Suppressor macrophage treated with lipopolysaccharide for 1 hour (primary cell): ENCODE measurements at places on chromosomes 4 and X.

- DNase-seq = peak; percentile 72
These were observed 107.1 kb downstream of the NSUN7 start for GRCh38 chr4:40856840-40857362.

- DNase-seq = peak; percentile 49
These were observed 8.1 kb downstream of the ACSL1 start for GRCh38 chr4:184817494-184818215.

- no peak for DNase-seq
These were observed 25.8 kb downstream of the PPEF1 start for GRCh38 chrX:18733287-18733686.

DNA sequence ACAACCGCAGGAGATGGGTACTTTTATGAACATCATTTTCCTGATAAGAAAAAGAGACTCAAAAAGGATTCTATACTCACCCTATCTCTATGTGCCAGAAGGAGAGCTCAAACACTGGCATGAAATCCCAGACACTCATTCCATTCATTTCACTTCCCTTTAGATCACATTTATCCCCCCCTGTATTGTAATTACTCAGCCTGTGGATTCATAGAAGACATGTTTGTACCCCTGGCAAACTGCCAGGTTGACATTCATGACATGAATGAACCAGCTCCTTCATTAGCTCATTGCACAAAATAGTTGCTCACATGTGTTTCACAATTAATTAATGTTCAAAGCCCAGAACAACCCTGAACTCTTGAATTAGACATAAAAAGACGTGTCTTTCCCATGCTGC, 4.9 kb downstream of the SMR3A start:
- no peak for DNase-seq

GRCh38 chrX:134761788-134762187, 103.5 kb upstream of the PLAC1 start:
- peak; percentile 42 for DNase-seq

DNA sequence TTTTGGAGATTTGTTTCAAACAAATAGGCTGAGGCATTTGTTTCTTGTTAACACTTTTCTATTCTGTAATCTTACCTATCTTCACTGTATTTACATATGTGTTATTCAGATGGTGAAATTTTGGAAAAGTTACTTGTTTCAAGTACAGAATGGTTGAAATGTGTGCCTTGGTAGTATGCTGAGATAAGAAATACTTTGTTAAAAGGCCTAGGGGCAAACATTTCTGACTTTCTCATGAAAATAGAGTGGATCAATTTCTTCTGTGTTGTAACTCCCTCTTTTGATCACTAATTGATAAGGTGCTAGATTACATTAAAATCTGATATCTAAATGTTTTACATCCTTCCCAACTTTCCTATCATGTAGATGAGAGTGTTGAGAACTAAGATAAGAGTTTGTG, 18.1 kb downstream of the USO1 start:
- no peak for DNase-seq

DNA sequence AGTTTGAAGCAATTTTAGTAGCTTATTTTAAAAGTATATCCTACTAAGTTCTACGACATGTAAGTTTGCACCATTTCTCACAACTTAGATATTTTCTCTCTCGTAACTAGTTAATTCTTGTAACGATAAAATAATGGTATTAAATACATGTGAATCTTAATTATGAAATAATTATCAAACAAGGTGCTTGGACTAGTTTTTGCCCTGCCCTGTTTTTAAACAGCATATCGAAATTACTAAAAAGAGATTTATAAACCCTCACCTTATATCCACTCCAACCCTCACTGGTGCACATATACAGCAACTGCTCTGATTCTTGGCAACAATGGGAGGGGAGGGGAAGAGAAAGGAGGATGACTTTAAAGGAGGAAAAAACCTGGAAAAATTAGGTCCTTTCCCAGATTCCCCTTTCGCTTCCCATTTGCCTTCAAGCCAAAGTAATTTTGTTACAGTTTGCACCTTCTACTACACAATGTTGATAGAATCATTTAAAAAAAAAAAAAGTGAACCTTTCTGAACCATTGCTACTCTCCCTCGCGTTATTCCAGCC, 820 bp upstream of the MAB21L2 start:
- DNase-seq = no peak

DNA sequence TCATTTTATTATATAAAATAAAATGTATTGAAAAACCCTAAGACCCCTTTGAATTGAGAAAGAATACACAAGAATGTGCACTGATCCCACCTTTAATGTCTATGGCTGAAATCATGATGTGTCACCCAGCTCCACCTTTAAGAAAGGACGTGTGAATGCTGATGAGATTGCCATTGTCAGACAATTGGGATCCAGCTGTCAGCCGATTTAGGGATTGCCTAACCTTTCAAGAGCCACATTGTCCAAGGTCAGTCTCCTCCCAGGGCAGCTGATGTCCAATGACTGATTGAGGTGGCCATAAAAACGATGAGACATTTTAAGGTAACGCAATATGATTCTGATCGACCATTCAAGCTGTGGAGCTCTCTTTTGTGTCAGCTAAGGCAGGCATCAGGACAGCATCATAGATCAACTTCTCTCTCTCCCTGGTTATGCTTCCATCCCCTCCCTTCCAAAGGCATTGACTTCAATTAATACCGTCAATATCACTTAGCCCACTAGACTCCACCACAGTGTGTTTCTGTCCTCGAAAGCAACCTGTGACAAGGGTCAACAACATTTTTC, 1676.4 kb downstream of the PCDH7 start:
- DNase-seq = no peak

DNA sequence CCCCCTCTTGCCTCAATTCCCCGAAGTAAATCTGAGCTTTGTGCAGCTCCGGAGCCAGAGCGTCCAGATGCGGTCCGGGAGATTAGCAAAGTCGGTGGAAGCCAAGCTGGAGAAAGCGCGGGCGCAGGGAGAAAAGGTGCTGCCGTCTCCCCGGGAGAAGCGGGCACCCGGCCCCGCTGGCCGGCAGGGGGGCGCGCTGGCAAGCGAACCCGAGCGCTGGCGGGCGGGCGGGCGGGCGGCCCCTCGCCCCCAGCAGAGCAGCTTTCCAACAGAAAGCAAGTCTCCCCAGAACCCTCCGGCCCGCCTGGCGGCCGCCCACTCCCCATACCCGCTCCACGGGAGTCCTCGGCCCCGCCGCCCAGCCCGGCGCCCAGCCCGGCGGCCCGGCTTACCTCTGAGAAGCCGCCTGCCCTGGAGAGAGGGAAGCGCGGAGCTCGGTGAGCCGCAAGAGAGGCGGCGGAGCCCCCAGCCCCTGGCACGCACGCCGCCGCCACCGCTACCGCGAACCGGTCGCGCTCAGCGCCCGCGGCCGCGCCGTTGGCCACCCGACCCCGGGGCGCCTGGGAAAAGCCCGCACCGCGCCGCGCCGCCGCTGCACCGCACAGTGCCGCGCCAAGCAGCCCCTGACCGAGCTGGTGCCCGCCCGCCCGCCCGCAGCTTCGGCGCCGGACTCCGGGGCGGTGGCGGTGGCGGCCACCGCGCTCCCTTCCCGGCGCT, 529 bp upstream of the CITED1 start:
- DNase-seq = no peak

GRCh38 chr4:136763919-136764318, 768.4 kb downstream of the PCDH18 start:
- DNase-seq = no peak

GRCh38 chrX:56726605-56727004, 2.4 kb upstream of the NBDY start:
- DNase-seq = peak; percentile 59

GRCh38 chr4:9825049-9825448, 43.6 kb downstream of the DRD5 start:
- DNase-seq = no peak

DNA sequence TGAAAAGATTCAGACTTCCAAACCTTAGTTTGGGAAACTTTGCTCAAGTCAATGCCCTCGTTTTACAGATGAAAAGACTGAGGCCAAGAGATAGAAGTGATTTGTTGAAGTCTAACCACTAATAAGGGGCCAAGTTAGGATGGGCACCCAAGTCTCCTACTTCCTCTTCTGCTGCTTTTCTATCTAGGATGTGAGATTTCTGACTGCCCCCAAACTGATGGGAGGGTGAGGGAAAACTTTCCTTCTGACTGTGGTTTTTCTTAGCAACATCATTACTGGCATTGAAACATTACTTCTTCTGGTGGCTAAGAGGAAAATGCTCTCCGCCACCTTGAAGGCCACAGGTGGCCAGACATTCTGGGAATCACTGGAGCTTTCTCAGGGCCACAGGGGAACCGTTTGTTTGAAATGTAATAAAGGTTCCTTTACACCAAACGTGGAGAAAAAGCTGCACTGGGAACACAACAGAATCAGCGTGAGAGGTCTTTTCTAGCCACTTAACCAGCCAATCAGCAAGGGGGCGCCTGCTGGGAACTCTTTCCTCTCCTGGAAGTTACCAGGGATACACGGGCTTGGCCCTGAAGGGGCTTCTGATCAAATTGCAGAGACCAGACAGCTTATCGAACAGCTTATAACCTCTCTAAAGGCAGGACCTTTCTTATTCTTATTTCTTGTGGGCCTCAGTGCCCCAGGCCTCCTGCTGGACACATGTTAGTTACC, 115.9 kb upstream of the TEX13D start:
- DNase-seq = no peak

DNA sequence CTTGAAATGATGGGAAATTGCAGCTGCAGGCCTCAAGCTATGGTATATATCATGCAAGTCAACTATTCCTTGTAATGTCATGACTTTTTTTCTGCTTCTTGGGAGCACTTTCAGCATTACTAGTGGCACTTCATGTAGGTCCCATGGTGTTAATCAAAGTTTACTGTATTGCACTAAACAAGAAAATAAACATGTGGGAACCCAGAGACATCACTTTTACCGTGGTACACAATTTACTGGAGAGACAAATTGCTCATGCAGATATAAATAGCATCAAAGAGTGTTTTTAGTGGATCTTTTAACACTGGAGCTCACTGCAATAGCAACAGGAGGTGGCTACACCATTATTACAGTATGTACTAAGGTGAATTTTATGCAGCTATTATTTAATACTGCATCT, 79.2 kb downstream of the UNC5C start:
- DNase-seq = no peak

GRCh38 chr4:28287831-28288233, 1427.2 kb downstream of the STIM2 start:
- DNase-seq = no peak

- DNase-seq = no peak
These were observed 298.2 kb upstream of the FSTL5 start for GRCh38 chr4:162461952-162462351.

DNA sequence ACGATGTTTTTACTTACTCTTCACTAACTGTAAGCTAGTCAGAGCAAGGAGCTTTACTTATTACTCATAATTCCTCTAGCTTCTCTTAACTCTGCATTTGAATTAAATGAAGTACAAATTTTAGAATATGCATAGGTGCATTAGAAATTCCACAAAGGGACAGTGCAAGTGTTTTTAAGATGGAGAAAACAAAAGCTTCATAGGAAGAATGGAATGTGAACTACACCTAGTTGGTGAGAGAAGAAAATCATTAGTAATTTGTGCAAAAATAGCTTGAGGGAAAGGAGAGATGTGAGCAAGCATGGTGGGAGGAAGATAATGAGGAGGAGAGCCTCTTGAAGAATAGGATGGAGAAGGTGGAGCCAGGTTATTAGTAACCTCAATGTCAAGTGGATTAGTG, 77.5 kb upstream of the SMARCA5 start:
- DNase-seq = no peak

DNA sequence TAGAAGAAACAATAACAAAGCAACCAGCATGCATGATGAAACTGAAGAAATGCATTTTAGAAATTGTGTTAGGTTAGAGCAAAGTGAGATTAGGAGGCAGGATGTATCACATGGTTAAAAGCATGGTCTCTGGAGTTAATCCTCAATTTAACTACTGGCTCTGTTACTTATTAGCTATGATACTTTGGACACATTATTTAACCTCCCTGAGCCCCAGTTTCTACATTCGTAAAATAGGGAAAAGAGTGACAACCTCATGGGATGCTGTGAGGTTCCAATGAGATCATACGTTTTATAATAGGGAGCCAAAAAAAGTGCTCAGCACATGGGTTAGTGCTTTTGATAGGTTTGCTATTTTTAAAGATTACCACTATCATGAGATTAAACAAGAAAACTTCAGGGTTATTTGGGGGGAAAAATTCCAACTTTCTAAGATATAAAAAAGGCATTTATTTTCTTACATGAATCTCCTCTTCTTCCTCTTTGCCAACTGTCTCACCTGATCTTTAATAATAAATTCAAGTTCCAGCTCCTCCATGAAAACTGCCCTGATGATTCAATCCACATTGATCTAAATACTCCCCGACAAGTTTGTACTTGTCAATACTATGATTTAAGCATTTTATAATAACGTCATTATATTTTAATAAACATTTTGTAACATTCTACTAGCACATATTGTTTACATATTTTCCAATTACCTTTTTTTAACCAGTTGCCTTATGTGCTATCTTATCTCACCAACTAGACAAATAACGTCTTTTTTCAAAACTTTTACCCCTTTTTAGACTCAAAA, 4.6 kb downstream of the SEC31A start:
- no peak for DNase-seq

DNA sequence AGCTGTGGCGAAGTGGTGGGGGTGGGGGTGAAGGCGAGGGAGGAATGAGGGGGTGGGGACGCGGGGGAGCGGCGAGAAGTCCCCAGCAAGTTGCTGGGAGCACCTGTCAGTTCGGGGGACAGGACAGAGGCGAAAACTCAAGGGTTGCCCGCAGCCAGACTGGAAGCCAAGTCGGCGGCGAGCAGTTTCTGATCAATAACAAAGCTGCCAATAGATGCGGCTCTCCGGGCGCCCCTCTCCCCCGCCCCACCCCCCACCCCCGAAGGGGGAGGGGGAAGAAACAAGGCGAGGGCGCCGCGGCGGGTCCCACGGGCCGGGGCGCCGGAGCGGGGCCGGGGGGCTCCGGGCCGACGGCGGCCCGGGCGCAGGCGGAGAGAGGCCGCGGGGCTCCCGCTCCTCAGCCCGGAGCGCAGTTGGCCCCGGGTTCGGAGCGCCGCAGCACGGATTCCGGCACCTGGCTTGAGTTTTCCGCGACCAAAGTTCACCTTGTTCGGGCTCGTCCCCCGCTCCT, 379 bp downstream of the PDGFC start:
- no peak for DNase-seq

DNA sequence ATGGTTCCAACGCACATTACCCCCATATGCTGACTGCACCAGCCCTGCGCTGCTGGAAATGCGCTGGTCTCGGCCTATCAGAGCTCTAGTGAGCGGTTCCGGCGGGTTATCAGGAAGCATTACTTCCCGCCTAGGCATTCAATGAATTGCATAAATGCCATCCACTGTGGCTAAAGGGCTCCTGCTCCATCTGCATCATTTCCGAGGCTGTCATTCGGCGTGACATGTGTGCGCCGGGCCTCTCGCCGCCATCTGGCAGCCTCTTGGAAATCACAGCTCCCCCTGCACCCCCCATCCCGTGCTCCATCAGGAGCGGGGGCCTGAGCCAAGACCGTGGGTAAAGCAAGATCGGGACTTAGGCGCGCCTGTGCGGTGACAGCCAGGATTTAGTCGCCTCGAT, 64.4 kb downstream of the SEPSECS start:
- DNase-seq = no peak
